ENCODE measurements at places on chromosomes 12 and 14.

GRCh38 chr14:88044776-88045446, 40.0 kb downstream of the GPR65 start:
- DNase-seq: no peak

- DNase-seq: no peak
Measured at GRCh38 chr12:19373586-19373985, 65.7 kb upstream of the AEBP2 start.

DNA sequence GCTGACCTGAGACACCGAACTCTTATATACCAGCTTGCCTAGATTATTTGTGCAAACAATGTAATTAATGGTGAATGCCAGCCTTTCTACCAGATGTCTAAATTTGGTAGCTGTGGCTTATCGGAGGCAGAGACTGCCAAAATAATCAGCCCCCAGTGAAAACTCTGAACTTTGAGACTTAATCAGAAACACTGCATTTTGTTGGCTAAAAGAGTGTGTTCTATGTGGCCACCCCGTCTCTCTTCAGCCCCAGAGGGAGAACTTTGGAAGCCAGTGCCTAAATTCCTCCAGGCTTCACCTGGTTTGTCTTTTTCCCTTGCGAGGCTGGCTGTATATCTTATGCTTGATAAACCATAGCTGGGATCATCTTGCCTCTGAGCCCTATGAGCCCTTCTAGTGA, 90.1 kb downstream of the LMNTD1 start:
- DNase-seq: no peak

GRCh38 chr14:61602733-61603077, 92.6 kb upstream of the HIF1A start:
- no peak for DNase-seq

DNA sequence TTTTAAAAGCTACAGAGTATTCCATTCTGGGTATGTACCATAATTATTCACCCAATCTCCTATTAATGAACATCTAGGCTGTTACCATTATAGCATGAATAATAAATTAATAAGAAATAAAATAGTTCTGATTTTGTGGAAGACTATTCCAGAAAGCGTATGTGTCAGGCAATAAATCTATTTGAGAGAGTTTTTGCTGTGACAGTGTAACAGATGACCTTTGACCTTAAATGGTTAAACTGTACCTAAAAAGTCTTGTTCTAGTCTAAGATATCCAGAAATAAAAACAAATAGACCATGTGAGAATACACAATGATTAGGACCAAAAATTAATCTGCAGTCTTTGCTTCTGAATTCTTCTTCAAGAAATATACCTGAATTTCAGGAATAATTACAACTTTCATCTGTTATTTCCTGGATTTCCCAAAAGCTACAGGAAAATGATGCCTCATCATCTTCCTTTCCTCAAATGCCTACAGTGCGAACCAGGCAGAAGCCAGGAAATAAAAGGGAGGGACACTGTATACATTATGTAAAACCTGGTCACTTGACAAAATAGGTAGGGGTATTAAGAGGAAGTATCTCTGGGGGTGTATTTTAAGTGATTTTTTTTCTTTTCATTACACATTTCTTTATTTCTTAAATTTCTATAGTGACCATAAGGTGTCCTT, 7.3 kb downstream of the TM7SF3 start:
- no peak for DNase-seq

DNA sequence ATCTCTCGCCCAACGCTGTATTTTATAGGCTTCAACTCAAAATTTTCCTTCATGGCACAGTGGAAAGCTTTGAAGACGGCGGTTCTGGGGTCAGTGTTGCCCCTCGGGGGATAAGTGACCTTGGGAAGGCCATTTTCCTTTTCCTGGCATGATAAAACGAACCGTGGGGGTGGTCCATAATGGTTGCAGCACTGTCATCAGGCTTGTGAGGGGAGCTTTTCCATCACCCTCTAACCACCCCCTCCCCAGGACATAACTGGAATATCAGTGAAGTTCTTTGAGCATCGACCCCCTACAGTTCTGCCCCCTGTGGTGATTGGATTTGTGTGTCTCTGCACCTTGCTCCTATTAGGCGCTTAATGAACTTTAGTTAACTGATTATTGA, 16.0 kb downstream of the FOS start:
- DNase-seq: no peak

GRCh38 chr12:57809425-57809824, 9.1 kb downstream of the AVIL start:
- no peak for DNase-seq

GRCh38 chr14:62894736-62895135, 150.5 kb downstream of the KCNH5 start:
- DNase-seq: no peak

DNA sequence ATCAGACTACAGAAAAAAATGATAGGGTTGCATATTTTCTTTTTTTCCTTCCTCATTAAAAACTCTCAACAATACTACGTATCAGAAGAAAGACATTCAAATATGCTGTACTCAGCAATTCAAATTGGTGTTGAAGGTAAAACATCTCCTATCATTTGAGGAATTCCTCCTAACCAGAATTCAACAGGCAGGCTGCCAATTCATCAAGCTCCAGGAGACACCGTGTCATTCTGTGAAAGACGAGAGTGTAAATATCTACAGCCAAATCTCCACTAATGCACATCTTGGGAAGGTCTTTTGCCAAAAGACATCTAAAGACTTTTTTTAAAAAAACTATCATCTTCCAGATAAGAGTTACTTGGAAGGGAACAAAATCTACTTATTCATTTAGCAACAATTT, 26.6 kb downstream of the NT5DC3 start:
- DNase-seq: no peak

DNA sequence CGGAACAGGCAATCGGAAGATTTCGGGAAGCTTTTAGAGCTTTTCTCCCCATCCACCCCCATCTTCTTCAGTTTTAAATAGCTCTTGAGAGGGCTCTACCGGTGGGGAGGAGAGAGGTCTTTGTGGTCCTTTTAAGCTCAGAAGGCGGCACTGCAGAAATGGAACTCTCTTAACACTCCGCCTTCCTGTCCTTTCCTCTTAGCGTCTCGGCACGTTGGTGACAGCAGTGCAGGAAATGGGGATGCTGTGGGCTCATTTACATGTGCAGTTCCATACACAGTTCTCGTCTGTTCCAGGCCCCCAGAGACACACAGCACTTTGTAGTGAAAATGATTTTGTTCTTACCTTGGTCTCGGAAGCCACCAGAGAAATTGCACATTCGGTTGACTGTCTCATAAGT, 50.4 kb upstream of the RIN3 start:
- no peak for DNase-seq

DNA sequence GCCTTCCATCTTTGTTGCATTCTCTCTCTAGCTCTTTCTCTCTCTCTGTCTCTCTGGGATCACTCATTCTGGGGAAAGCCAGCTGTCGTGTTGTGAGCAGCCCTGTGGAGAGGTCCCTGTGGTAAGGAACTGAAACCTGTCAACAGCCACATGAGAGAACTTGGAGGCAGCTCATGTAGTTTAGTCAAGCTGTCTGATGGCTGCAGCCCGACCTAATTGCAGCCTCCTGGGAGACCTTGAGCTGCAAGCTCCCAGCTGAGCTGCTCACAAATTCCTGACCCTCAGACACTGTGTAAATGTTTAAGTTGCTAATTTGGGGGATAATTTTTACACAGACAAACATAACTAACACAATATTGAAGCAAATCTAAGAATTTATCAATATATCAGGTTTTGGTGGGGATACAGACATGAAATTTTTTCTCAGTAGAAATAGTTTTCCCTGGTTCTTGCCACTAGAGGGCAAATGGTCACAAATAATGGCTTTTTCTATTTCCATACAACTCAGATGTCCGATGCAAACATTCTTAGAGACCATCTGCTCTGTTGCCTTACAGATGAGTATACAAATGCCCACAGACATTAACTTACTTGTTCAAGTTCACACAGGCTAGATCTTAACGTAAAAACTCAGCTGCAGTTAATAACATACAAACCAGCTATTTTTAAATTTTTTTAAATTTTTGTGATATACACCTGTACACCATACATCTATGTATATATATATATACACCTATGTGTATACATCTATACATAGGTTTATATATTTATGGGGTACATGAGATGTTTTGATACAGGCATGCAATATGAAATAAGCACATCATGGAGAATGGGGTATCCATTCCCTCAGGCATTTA, 15.5 kb upstream of the KRR1 start:
- peak; percentile 4 for DNase-seq

DNA sequence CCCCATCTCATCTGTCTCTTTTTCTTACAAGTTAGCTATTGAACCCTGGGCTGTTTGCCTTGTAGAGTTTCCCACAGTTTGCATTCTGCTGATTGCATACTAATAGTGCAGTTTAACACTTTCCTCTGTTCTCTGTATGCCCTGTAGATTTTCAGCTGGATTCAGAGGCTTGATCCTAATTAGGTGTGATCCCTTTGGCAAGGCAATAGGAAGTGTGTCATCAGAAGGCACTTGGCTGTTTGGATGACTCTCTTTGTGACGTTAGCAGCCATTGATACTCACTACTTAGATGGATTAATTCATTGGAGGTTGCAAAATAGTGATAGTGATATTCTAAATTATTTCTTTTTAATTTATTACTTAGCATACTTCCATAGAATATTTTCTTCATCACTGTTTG, 33.6 kb downstream of the FUT8 start:
- no peak for DNase-seq

DNA sequence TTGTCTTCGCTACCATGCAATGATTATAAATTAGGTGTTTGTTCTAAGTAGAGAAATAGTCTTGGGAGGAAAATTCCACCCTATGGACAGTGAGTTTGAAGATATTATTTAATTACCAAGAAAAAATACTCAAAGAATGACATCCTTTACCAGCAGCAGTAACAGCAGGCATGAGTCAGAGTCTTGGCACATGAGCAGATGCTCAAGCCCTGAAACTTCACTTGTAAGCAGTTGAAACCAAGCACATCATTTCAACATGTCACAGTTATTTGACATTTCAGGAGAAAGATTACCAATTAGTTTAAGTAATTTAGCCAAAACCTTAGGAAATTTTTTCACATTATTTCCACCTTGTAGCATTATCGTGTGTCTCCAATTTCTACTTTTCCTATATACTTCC, 99.2 kb downstream of the C12orf50 start:
- DNase-seq: no peak

DNA sequence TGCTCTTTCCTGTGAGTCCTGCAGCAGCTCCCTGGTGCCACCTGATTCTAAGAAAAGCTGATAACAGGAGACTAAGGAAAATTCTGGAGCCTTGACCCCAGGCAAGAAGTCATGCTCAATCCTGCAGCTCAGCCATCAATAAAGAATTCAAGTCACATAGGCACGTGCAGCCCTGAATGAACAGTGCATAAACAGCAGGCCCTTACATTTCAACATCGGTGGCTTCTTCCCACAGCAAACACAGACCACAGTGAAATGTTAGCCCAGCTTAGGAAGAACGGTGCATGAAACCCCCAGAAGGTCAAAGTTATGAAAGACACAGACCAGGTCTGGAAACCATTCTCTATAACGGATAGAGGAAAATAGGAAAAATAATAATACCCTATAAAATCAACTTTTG, 10.5 kb downstream of the CINP start:
- DNase-seq: no peak

DNA sequence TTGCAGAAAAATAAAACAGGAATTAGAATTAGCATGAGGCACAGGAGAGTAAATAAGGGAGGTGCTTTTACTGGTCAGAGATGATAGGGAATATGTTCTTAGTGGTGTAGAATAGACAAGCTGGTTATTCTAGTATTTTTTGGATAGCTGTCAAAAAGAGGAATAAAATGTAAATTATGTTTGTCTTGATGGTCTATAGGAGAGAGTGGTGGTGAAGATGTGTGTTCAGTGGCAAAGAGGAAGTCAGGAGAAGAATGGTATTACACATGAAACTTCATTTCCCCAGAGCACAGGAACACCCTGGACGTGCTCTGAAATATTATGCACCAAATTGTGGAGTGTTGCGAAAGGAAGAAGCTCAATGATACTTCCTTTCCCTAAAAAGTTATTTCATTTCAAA, 27.8 kb downstream of the MUCL1 start:
- no peak for DNase-seq

GRCh38 chr14:57930241-57930975, 64.5 kb upstream of the SLC35F4 start:
- DNase-seq: no peak

DNA sequence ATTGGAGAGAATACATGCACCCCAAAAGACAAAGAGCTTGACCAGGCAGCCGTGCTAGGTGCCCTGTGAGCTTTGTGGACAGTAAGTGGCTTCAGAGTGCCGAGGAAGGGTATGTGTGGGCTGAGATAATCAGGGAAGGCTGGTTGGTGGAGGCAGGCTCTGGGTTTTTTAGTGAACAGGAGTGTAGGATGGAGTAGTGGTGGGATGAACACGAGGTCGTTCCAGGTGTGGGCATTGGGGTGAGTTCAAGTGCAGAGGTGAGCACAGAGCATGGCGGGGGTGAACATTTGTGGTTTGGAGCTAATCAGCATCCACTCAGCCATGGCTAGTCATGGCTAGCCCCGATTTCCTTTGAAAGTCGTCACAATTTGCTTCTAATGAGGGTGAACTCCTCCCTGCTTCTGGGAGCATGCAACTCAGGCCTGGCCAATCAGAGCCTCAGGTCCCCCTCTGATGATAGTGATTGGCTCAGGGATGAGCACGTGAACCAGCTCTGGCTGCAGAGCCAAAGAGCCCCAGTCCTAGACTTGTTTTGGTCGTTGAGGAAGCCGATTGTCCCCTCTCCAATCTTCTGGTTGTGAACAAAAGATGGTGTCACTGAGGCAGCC, 40.7 kb upstream of the TCL1B start:
- no peak for DNase-seq

DNA sequence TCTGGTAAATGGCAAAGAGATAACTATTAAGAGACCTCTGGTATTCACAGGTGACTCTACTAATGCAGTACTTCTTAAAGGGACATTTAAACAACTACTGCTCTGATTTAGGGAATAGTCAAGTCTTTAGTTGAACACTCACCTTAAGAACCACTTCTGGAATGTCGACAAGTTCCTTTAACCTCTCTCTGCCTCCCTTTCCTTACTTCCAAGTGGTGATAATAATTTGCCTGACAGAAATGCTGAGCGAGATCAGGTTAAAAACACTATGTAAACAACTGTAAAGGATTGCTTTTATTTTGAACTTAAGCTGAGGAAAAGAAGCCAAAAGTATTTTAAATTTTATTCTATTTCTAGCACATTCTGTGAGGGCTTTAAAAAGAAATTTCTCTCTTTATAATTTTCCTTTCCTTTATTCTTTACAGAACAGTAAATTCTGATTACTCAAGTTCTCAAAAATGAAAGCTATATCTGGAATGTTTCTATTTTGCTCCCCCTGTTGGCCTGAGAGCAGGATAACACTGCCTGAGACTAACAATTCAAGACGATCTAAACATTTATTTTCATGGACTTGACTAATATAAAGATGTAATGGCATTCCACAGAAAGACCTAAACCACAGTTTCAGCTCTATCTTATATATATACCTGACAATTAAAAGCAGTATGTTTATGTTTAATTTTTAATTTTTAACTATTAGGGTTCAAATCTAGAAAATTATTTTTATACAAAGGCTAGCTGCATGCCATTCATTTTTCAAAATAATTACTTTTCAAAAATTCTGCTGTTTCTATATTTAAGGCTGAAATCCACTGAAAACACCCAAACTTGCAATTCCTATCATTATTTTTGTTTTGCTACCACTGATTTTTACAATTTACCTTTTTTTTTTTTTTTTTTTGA, 29.2 kb downstream of the ZCCHC8 start:
- DNase-seq: peak; percentile 46

- DNase-seq: no peak
Measured at GRCh38 chr12:88468581-88468980, 111.7 kb downstream of the KITLG start.

Data from cerebellar nuclear complex (tissue), 1 donor.